ENCODE measurements at places on chromosomes 5 and 9. TPM values are rescaled to one million over a fixed set of nuclear protein-coding genes. Genes with fewer than 3 reads are reported as not detected.

GRCh38 chr9:97387936-97388684 is 23.8 kb upstream of the TDRD7 start:
- H3K4me1 ChIP-seq: peaks cover 7% of the 10 kb centered on the region
- no peak overlapping the region for H3K4me3 ChIP-seq
- no peak for DNase-seq

DNA sequence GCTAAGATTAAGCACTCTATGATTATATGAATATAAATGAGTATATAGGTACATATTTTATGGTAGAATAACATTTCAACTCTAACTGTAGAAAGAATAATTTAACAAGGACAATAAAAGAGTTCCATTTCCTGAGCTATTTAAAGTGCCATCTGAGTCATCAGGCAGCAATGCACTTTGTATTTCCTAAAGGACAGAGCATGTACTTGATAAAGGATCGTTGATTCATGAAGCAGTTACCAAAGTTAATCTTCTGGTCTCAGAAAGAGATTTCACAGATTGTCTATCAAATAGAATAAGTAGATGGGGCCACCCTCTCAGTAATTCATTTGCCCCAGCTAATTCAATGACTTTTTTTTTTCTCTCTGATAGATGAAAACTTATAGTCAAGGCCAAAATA is 747.8 kb downstream of the CDH18 start:
- no peaks in the 10 kb centered on the region for H3K4me1 ChIP-seq
- H3K27ac ChIP-seq: no peak overlapping the region
- no peaks in the 10 kb centered on the region for H3K36me3 ChIP-seq
- no peak for DNase-seq
- no peak overlapping the region for H3K4me3 ChIP-seq

DNA sequence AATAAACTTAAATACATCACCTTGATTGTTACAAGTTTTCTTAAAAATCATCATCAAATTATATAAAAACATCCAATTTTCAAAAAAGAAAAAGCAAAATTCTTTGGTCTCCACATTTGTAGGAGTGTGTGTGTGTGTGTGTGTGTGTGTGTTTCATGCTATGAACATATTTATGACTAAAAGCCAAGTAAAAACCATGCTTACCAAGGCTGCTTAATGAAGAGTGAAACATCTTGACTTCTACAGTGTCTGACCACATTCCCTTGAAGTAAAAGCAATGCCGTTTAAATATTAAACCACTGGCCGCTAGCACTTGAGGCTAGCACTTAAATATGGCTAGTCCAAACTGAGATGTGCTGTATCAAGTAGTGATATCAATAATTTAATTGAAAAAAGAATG is 549.1 kb upstream of the CCNG1 start:
- H3K36me3 ChIP-seq: no peaks in the 10 kb centered on the region
- no peak overlapping the region for H3K4me3 ChIP-seq
- H3K27ac ChIP-seq: no peak overlapping the region
- no peaks in the 10 kb centered on the region for H3K4me1 ChIP-seq
- no peaks in the 10 kb centered on the region for H3K27me3 ChIP-seq
- DNase-seq: no peak

SPINK6 gene
- not detected for total RNA-seq

- H3K4me1 ChIP-seq: peaks cover 16% of the 10 kb centered on the region
- DNase-seq: no peak
- H3K27ac ChIP-seq: no peak overlapping the region
- H3K27me3 ChIP-seq: peaks cover 16% of the 10 kb centered on the region
Observed at GRCh38 chr9:135478829-135479468, 633 bp upstream of the PPP1R26 start.

Measured in CD4-positive, alpha-beta memory T cell (primary cell).